ENCODE measurements at places on chromosomes 3 and 15.

DNA sequence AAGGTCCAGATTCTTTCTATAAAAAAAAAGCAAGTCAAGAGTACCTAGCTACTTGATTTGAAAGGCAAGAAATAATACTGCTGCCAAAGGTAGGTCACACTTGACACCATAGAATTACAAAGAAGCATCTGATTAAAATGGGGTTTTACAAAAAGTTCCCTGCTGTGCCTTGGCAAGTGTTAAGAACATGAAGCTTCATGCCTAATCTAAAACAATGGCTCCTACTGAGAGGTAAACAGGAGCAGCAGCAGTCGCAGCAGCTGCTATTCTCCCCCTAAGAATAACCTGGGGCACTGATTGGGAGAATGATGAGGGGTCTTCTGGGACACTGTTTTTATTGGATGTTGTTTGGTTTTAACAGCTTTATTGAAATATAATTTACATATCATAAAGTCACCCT is 14.1 kb downstream of the UBP1 start:
- no peak for DNase-seq

GRCh38 chr3:123324880-123325765 is 123.4 kb downstream of the SEC22A start:
- no peak for DNase-seq

DNA sequence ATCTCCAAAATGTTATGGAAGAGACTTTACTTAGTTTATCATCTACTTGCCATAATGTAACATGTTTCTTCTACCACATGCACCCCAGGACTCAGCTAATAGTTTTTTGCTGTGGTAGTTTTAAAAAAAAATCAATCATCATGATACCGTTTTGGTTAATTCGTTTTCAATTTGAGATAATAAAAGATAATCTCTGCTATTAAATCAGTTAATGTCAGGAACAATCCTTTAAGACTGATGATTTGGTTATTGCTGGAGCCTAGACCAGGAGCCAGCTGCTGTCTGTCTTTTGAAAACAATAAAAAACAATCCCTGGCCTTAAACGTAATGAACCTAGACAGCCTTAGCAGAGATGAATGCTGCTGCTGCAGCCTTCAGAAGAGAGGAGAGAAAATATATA is 403.7 kb downstream of the OXSM start:
- no peak for DNase-seq

DNA sequence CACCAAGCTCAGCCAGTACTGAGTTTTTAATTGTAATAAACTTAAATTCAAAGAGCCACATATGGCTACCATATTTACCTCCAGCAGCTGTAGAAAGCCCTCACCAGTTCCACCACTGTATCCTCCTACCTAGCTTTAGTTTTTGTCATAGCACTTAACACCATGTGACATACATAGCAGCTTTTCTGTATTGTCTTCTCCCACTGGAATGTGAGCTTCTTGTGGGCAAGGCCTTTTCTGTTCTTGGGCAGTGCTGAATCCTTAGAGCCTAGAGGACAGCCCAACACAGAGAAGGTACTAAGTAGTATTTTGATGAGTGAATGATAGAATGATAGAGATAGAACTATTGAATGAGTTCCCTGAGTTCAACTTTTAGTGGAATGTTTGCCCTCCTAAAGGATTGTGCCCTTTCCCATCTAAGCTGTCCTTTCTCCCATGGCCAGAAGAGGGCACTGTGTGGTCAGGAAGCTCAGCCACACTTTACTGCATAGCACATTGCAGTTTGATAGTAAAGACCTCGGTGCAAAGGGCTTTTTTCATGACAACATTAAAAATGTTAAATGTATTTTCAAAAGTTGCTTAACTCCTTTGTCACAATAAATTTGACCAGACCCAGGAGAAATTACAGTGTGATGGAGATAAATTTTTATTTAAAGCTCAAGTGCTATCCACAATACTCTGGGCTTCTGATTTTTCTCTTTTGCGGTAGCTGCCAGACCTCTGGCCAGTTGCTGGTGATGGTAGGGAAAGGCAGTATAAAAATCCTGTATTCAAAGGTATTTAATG is 115.8 kb downstream of the GHSR start:
- DNase-seq: peak; percentile 19

- DNase-seq: no peak
These were observed 108.8 kb upstream of the ATP2B2 start for GRCh38 chr3:10614168-10614567.

GRCh38 chr15:96583671-96584070 is 253.2 kb downstream of the NR2F2 start:
- DNase-seq: no peak

DNA sequence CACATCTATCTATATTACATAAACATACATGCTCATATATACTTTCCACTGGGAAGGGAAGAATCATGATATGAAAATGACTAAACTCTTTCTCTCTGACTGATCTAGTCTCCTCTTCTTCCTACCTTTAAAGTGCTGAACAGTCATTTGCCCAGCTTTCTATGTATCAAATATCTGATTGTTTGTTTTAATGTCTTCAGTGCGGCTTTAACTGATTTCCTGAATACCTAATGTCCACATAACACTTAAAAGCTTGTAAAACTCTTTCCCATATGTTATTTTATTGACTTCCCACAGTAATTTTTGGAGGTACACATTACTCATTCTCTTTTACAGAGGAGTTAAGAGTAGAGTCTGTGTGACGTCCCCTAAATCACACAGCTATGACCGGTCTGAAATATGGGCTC is 28.2 kb downstream of the CPOX start:
- DNase-seq: no peak

- no peak for DNase-seq
These were observed 102.0 kb upstream of the NEDD4 start for GRCh38 chr15:56095406-56095805.

- DNase-seq: no peak
These were observed 89.1 kb upstream of the CFAP20DC start for GRCh38 chr3:59138966-59139365.

DNA sequence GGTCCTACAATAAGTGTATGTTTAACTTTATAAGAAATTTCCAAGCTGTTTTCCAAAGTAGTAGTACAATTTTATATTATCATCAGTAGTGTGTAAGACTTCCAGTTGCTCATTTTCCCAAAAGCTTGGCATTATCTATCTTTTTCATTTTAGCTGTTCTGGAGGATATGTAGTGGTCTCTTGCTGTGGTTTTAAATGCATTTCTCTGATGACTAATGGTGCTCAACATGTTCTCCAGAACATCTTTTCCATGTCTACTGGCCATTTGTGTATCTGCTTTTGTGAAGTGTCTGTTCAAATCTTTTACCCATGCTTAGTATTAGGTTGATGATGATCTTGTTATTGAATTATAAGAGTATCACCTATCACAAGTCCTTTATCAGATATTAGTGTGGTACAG is 13.3 kb downstream of the BCL2A1 start:
- no peak for DNase-seq

GRCh38 chr15:62742409-62743171 is 300.0 kb upstream of the TPM1 start:
- DNase-seq: no peak

DNA sequence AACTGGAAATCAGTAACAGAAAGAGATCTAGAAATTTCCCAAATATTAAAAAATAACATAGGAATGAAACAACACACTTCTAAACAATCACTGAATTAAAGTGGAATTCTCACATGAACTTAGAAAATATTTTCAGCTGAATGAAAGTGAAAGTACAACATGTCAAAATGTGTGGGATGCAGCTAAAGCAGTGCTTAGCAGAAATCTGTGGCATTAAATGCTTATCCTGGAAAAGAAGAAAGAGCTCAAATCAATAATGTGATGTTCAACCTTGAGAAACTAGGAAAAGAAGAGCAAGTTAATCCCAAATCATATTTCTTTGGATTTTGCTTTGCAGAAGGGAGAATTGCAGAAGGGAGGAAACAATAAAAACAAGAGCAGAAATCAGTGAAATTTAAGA is 98.2 kb upstream of the NR2E3 start:
- DNase-seq: no peak

- DNase-seq: no peak
These were observed 54.7 kb downstream of the QTRT2 start for GRCh38 chr3:114111060-114111770.

DNA sequence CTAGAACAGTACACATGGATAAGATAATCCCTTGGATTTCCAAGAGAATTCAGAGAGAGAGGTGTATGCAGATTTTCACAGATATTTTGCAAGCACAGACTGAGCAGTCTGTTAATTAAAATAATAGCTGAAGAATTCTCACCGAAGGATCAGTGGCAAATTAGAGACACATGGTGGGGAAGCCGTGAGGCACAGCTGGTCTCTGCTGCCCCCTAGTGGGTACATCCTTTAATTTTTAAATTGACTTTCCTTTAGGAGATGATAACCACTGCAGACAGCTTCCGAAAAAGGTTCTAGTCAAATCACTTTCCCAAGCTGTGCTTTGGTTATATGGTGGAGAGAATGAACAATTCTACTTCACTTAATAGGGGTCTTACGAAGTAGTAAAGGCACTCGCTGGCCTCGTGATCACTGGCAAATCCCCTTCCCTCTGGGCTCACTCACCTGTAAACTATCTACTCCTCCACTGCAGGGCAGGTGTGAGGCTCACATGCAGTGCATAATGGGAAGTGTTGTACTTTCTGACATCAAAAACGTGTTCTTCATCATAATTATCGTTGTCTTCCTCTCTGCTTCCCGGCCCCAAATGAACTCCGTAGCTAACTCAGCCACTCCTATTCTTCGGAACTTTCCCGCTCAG is 19.5 kb downstream of the MESD start:
- DNase-seq: peak; percentile 55

DNA sequence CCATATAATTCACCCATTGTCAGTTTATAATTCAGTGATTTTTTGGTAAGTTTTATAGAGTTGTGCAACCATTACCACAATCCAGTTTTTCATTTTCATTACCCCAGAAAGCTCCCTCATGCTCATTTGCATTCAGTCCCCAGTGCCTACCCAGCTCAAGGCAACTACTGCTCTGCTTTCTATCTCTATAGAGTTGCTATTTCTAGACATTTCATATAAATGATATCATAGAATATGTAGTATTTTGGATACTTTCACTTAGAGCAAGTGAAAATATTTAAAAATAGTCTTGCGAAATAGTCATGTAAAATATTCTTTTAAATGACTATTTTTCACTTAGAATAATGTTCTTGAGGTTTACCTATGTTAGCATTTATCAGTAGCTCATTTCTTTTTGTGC is 42.1 kb downstream of the ZNF654 start:
- DNase-seq: no peak

GRCh38 chr15:84992157-84992944 is 10.7 kb downstream of the PDE8A start:
- no peak for DNase-seq

DNA sequence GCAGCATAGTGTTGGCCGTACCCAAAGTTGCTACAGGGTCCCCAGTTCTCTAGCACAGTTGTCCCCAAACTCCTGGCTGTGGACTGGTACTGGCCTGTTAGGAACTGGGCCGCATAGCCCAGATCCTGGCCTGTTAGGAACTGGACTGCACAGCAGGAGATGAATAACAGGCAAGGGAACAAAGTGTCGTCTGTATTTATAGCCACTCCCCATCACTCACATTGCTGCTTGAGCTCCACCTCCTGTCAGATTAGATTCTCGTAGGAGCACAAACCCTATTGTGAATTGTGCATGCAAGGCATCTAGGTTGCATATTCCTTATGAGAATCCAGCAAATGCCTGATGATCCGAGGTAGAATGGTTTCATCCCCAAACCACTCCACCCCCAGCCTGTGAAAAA is 604.0 kb upstream of the LMCD1 start:
- no peak for DNase-seq

All from stimulated activated CD8-positive, alpha-beta memory T cell treated with anti-CD3 and anti-CD28 coated beads, Interleukin-4, amount 100 ng/mL, for 4 hours (primary cell).